SW480 (cell line): ENCODE measurements at places on chromosomes 5 and 9.

DNA sequence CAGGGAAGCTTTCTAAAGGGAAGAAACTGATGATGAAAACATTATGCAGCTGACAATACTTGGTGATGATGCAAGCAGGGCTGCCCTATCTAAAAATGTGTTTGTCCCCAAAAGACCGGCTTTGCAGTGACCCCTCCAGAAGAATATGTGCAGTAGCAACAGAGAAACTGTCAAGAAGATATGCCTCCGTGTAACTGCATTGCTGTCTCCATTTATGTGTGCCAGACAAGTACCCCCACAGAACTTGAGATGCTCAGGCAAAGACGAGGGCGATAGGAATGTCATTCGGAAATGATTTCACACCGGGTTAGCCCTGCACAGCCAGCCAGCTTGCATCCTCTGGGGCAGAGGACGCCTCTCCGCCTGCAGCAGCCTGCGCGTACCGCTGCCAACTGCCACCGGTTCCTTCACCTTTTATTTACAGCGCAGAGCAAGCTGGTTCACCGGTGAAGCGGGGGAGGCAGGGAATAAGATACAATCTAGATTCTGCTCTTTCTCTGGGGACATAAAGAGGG, 2.0 kb downstream of the GABBR2 start:
- DNase-seq, result no peak

DNA sequence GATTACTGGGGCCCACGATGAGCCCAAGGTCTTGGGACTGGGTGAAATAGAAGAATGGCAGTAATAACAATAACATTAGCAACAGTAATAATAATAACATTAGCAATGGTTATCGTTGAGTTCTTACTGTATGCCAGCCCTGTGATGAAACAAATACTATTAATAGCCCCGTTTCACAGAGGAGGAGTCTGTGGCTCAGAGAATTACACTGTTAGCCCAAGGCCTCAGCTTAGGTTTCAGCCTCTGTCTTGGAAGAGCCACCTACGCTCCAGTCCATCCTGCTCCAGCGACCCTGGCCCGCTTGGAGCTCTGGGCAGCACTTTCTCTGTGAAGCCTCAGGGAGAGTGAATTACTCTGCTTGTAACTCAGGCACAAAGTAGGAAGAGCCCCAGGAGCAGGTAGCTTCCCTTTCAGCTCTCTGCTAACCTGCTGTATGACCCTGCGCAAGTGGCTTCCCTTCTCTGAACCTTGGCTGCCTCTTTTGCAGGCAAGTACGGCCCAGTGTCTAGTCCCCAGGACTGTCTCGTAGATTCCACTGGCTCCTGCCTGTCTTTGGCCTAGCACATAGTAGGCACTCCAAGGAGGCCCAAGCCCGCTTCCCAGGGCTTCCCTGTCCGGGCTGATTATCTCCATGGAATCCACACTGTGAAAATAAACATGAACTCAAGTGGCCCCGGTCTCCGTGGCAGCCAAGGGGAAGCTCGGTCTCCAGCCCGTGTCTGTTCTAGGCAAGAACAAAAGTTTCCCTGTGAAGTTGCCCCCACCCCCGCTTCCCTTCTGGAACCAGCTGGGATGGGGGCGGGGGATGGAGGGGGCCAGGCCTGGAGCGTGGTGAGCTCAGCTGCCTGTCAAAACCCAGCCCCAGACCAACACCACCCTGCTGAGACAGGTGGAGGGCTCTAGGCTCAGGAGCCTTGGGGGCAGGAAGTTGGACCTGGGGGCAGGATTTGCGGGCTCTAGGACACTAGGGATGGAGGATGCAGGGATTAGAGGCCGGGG, 26.2 kb upstream of the LMX1B start:
- no peak for DNase-seq

GRCh38 chr9:20551835-20552234, 70.5 kb downstream of the MLLT3 start:
- DNase-seq, result no peak

- no peak for DNase-seq
Measured at GRCh38 chr5:6733411-6734242, 20.4 kb downstream of the TENT4A start.

DNA sequence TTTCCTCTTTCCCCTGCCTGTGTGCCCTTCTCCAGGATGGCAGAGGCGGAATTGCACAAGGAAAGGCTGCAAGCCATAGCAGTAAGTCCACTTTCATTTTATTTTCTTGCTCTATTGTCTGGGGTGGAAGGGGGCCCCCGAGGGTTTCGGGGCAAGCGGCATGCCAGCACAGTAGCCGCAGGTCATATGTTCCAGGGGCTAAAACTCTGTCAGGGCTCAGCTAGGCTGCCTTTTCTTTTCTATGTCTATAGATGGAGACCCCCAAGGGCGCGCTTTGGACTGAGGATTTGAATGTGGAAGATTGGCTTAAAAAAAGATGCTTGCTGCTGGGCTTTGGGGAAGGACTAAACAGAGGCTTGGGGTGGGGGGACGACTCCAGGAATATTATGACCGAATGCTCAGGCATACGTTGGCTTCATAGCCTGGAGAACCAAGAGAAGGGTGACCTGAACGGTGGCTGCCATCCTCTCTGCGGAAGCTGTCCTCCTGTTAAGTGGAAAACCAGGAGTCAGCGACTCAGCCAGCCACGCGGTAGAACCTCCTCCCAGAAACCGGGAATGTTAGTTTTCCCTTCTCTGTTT, 545 bp downstream of the PALM2AKAP2 start:
- DNase-seq, result peak; percentile 36

- peak; percentile 27 for DNase-seq
Measured at GRCh38 chr5:6436715-6437331, 11.8 kb upstream of the UBE2QL1 start.

DNA sequence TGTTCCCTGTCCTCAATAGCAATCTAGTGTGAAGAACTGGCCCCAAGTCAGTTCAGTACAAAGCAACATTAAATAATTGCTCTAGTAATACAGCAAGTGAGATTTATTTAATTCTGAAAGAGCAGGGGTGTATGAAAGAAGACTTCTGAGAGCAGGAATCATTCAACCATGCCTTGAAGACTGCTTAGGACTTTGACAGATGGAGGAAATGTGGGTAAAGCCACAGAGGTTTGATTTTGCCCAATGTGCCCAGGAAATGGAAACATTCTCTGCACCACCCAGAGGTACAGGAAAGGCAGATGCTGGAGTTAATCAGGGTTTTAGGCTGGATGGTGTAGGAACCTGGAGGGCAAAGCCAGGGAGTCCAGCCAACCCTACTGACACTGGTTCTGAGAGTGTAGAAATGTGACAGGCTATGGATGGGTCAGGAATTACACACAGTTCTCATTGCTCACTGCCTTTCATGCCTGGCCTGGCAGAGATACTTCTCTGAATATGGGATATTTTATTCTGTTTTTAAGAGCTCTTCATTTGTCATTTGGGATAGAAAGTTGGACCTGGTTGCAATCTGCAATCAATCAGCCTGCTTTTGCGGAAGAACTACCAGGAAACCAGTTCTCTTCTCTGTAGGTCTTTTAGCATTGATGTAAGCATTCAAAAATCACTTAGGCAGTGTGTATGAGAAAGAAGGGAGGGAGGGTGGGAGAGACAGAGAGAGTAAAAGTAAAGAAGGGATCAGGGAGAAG, 88.3 kb downstream of the BRINP1 start:
- DNase-seq, result no peak
